NCI-H2107 (cell line): ENCODE measurements at places on chromosomes 2 and 18.

GRCh38 chr18:50819728-50820378, at the start of gene MRO:
TSS of gene MRO (minus strand) at chr18:50820016. CDS start at chr18:50809400, 10,616 bp downstream.
- peak; percentile 84 for DNase-seq

GRCh38 chr18:23316988-23317387, 136.1 kb upstream of the RIOK3 start:
- no peak for DNase-seq

DNA sequence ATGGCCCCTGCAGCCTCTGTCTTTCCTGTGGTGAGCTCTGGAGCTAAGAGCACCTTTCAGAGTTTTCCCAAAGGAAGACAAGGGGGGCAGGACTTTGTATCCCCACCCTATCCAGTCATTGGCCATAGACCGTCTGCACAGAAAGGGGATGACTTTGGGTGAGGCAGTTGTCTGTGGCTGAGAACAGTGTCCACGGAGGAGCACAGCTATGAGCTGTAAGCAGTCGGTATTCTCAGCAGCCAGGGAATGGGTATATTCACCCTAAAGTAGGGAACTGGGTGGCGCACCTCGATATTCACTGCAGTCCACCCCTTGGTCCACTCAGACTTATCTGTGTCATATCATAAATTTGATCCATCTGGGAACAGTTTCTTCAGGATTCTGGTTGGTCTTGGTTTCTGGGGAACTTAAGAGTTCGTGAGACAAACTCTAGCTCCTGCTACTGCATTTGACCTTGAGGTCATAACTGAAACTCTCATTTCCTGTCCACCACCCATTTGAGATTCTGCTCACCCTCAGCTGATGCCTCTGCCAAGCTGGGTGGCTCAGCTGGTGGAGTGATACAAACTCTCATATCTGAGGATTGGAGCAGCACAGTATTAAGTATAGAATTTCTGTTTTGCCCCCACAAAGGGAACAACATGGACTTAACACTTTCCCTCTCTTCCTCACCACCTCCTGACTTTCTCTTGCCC, 45.2 kb upstream of the SCG2 start:
- DNase-seq: no peak

DNA sequence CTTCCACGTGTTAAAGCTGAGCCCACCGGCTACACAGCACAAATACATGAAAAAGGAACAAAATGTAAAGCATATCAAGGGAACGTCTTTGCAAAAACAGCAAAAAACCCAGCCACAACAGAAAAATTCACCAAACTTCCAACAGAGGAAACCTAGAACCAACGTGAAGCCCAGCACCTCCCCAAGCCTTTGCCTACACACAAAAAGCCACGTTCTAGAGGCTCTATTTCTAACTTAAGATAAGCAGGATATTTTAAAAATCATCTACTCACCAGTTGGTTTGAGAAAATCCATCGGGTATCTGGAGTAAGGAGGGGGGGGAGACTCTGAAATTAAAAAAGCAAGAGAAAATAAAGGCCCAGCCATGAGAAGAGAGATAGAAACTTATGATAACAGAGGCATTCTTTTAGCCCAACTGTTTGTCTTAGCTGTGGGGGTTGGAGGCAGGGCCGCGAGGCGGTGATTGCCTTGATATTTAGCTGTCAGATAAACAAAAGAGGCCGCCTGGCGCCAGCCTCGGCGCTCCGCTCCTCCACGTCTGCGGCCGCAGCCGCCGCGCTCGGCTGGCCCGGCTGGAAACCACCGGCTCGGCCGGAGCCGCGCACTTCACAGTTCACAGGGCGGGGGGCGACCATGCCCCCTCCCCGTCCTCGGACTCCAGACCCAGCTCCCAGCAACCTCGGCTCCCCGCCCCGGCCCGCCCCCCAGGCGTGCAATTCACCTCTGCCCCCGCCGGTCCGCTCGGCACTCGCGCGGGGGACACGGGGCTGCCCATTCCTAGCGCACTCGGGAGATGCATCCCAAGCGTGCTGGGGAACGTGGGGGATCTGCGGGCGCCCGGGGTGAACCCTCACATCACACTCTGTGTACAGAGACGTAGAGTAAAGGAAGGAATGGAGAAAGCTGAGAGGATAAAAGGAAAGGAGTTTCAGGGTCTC, 2.4 kb downstream of the SMAD7 start:
- DNase-seq: peak; percentile 9

GRCh38 chr2:42572297-42573081, 4.1 kb downstream of the MTA3 start:
- DNase-seq: no peak

DNA sequence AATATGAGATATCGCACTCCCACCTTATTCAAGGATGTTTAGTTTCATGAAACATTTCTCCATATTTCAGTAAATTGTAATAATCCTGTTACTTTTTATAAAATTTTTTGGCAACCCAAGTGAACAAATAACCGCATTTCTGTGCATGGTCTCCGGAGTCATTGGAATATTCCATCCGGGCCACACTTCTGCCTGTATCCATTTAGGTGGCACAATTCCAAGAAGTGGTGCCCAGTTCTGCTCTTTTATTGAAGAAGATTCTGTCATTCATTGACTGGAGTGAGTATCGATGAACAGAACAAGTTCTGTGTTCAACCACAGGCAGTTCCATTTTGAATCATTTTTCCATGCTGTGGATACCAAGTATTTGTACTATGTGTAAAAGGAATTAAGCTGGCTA, 26.6 kb upstream of the ICOS start:
- DNase-seq: no peak

DNA sequence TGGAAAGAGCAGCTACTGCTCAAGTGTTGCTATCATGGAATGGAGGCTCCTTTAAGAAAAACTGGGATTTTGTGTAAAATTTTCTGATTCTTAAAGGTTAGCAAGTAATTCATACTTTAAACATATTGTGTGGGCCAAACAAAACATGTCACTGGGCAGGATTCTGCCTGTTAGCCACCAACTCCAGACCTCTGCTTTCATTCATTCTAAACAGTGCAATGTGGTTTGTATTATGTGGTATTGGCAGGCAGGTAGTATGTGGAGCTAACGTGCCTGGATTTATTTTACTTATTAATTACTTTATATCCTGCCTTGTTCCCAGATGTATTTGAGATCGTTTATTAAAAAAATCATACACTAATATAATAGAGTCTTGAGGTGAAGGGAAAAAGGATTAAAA, 1521.3 kb upstream of the ACVR2A start:
- DNase-seq: no peak

- DNase-seq: no peak
Measured at GRCh38 chr2:145199827-145200706, 680.1 kb upstream of the ZEB2 start.

- DNase-seq: no peak
Measured at GRCh38 chr2:41994233-41994637, 53.6 kb upstream of the PKDCC start.

DNA sequence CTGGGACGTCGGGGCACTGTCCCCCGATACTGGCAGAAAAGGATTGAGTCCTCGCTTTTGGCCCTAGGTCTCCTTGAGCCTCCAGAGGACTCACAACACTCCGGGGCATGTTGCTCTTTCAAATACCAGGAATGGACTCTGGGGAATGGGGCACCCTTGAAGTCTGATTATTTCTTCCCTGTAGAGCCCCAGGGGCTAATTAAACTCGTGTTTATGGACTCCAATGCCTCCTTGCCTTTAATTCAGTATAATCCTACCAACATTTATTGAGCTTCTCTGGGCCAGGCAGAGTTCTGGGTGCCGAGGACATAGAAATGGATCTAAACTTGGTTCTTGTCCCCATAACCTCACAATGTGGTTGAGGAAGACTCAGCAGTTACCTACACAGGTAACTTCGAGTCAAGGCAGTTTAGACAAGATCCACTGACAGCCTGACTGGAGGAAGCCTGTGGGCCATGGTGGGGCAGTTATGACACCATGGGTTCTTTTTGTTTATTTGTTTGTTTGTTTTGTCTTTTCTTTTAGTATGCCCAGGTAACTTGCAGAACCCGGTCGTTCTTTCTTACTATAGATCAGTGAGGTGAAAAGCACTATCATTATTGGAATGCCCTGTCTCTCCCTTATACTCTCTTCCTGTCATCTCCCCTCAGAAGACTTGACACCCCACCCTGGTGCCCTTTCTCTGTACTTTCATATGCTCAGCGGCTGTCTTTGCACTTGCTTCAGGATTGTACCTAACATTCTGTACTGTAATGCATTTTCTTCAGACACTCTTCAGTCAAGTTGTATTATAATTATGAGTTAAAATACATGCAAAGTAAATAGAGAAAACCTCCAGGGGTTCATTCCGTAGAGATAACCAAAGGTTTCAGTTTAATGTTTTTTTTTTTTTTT, 3.2 kb downstream of the CFLAR start:
- no peak for DNase-seq

DNA sequence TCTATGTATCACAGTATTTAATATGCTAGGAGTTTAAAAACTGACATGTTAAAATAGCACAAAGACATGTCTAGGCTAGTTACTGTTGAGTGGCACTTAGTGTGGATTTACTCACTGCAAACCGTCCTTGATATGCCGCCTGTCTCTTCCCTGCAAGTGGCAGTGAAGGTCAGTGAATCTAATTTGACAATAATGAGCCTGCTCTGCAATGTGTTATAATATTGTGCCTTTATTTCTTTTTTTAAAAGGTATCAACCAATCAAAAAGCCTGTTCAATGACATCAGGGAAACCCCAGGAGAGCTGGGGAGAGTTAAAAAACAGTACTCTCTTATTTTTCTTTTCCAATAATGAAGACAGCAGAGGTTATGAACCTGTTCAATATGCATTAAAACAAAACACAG, 384.1 kb downstream of the ERBB4 start:
- no peak for DNase-seq

DNA sequence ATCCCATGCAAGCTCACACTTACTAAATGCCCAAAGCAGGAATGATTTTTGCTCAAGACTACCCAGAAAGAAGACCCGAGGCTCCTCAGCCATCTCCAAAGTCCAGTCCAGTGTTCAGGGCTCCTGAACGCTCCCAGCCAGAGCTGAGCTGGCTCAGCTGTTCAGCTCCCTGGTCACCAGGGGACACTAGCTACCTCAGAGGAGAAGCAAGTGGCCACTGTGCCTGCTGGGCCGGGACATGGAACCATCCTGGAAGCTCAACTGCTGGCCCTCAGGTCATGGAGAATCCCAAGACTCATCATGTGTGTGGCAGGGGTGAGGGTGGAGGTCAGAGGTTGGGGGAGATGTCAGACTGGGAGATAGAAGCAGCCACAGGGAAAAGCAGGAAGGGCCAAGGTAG, 89.0 kb downstream of the GALNT14 start:
- DNase-seq: no peak

GRCh38 chr2:144567745-144568144, 47.8 kb upstream of the ZEB2 start:
- no peak for DNase-seq

DNA sequence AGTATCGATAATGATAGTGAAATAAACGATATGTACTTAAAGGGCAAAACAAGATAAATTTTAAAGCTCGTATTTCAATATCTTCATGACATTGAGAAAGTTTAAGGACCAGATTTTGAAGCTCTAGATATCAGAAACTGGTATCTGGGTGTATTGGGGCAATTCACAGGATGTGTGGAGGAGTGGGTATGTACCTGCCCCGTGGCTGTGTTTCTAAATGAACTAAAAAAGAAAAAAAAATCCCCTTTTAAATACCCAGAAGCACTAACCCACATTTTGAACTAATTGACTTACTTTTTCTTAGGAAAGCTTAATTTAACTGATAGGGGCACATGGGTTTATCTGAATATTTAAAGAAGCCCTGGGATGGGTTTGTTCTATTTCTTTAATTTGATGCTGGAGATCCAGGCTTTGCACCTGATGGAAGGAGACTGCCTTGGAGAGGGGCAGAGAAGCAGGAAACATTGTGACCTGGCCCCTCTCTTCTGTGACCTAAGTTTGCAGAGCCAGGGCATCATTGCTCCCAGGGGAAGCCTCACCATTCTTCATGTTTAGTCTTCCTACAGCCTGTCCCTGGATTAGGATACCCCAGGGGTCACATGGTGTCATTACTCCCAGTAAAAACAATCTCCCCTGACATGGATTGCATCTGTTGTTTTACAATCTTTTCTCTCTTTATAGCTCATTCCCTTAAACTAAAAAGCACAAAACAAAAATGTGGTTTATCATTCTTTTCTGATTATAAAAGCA, 7.6 kb upstream of the KCTD1 start:
- no peak for DNase-seq

GRCh38 chr2:191706791-191707190, 28.9 kb downstream of the NABP1 start:
- DNase-seq: no peak

DNA sequence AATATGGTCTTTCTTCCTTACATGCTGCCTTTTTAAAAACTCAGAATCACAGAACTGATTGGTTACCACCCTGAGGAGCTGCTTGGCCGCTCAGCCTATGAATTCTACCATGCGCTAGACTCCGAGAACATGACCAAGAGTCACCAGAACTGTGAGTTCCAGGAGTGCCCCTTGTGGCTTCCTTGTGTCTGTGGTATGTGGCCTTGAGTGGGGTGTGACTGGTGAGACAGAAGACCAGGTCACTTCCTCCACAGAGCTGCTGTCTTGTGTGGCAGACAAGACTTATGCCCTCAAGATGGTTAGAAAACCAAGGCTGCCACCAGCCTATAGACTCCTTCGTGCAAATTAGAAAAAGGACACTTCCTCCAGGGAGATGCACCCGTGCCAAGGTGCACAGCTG, 72.6 kb downstream of the EPAS1 start:
- DNase-seq: no peak

- no peak for DNase-seq
Measured at GRCh38 chr2:159128191-159128590, 158.3 kb downstream of the WDSUB1 start.

DNA sequence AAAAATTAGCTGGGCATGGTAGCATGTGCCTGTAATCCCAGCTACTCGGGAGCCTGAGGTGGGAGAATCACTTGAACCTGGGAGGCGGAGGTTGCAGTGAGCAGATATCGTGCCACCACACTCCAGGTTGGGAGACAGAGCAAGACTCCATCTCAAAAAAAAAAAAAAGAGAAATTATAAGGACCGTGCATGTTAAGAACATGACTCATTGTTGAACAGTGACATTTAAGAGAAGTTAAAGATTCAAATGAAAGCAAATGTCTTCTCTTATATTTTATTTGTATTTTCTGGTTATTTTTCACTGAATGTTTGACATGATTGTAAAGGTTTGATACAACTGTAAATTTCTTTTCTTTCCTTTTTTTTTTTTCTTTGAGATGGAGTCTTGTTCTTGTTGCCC, 69.6 kb downstream of the APLF start:
- no peak for DNase-seq

DNA sequence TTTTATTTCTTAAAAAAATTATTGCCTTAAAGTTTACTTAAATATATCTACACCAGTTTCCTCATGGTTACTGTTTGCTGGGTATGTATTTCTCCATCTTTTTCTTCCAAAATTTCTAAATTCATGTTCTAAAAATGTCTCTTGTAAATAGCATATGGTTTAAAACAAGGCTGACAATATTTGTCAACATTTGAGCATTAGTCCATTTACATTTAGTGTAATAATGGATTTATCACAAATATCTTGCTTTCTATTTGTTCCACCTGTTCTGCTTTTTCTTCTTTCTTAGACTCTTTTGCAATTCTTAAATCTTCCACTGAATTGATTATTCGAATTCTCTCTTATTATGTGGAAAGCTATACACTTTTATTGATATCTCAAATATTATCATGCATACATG, 87.7 kb upstream of the SMAD7 start:
- DNase-seq: no peak

GRCh38 chr2:229523663-229524062, 190.7 kb downstream of the DNER start:
- DNase-seq: no peak

GRCh38 chr2:149858901-149859634, 271.5 kb upstream of the MMADHC start:
- no peak for DNase-seq
